ENCODE measurements at places on chromosomes 1 and 21.

- no peak for DNase-seq
Observed at GRCh38 chr1:245823408-245824147, 668.8 kb downstream of the KIF26B start.

GRCh38 chr1:30675761-30676160 lies 47.6 kb downstream of the MATN1 start:
- DNase-seq = no peak

DNA sequence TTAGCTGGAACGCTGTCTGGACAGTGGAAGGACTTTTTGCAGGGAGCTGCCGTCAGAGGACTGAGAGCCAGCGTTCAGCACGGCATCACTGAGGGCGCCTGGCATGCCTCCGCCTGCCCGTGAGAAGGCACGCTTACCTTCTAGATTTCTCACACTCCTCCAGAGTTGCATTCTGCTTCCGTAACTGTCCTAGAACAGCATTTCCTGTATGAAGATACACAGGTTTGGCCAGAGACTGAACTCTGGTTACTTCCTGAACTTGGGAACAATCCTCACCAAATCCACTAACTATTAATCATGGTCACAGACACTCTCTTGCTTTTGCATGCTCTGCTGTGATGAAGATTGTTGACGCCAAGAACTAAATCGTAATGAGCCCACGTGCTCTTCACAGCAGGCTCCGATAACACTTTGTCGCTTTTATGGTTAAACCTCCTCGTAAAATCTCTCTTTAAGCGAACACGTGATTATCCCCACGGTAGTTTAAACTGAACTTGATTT lies 93.5 kb downstream of the KIF26B start:
- DNase-seq = no peak

DNA sequence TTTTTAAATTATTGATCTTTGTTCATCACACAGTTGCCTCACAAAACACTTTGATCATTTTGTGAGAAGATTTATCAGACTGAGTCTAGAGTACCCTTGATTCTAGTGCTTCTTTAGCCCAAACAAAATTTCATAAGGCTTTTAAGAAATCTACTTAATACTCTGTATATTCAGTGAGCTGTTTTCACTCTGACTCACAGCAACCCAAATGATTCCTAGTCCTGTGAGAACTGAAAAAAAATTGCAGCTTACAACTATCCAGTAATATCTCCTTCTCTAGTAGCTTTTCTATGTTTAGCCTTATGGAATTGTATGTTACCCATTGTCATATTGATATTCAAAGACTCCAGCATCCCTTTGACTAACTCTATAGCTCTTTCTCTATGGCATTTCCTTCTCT lies 915.6 kb downstream of the AMY1C start:
- no peak for DNase-seq

GRCh38 chr1:100441146-100441545 lies 88.8 kb downstream of the CDC14A start:
- no peak for DNase-seq

- DNase-seq = peak; percentile 78
Observed at GRCh38 chr1:9069326-9070100, at the start of gene SLC2A5. Gene SLC2A5 (minus strand): TSS chr1:9069635. CDS start chr1:9069536, 99 bp downstream.

DNA sequence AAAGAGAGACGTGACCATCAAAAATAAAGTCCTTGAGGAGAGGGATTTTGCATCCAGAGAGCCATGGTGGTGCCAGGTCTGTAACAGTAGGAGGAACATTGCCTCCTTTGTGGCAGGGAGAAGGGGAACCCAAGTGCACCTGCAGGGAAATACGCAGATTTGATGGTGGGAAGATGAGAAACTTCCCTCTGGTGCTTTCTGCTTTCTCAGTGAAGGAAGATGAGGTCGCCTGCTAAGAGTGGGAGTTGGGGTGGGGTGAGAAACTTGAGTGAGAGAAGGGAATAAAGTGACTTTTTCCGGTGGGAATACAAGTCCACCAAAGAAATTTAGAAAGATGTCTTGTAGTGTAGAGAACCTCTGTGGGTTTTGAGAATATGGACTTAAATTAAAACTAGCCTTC lies 9.1 kb downstream of the PLA2G4A start:
- DNase-seq = peak; percentile 5

DNA sequence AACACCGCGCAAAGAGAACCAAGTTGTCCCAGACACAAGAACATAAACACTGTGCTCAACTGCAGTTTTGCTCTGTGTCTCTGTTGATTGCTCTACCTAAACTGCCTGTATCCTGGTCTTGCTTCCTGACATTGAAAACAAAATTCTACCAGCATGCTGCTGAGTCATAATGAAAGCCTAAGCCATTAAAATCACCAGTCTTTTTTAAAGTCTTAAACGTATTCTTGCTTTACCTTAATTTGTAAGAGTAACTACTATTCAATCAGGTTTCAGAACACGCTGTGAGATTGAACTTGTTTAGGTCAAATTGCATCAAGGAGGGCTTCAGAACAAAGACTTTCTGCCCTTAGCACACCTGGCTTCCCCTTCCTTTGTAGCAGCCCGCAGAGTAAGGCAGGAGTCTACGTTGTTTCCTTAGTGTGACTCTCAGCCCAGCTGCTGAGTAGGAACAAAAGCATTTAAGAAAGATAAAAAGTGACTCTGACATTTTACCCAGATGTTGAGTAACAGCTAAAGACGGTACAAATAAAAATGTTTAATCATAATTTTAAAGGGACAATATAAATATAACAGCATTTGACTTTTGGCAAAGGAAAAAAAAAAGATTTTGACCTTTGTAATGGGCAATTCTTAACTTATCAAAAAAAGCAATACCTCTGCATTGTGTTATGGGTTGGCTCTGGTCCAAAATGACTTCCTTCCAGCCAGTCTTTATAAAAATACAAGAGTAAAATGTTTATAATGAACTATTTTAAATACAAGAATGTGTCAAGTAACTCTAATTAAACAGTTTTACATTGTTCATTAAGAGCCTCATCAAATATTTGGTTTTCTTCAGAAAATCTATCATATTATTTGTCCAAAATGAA lies 186.9 kb upstream of the ADGRL4 start:
- no peak for DNase-seq

DNA sequence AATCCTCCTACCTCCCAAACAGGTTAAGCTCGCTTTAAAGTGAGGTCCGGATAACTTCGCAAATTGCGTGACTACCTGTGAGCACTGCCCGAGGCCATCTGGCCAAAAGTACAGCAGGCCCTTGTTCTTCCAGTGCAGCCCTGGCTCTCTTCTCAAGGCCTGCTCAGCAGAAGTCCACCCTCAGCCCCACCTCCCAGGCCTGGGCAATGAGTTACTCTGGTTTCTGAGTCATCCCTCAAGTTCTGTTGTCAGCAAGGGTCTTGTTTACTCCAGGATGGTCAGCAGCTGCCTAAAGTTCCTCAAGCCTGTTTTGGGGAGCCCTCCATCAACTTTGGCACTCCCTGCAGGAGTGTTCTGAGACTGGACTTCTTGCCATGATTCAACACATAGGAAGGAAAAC lies 101.7 kb downstream of the BCAR3 start:
- no peak for DNase-seq

- DNase-seq = no peak
Observed at GRCh38 chr1:70887936-70888335, 159.7 kb downstream of the PTGER3 start.

- no peak for DNase-seq
Observed at GRCh38 chr1:232943679-232944252, 6.6 kb upstream of the NTPCR start.

- no peak for DNase-seq
Observed at GRCh38 chr1:238789916-238790667, 596.3 kb upstream of the CHRM3 start.

GRCh38 chr21:46515109-46515508 lies 56.4 kb downstream of the DIP2A start:
- DNase-seq = no peak

DNA sequence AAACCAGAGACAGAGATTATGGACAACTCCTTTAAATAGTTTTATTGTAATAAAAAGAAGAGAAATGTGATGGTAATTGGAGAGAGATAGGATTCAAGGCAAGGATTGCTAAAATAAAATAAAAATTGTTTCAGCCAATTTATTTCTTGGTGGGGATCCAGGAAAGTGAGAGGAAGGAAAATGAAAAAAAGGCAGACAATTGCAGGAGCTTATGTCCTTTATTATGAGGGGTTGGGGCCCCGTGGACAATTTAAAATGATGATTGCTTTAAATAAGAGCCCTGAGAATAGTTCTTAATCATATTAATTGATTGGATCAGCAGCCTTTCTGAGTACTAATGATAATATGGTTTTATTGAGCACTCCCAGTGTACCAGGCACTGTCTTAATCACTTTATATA lies 40.2 kb downstream of the RGS2 start:
- DNase-seq = no peak

- no peak for DNase-seq
Observed at GRCh38 chr1:118692143-118692542, 296.0 kb downstream of the TBX15 start.

- DNase-seq = no peak
Observed at GRCh38 chr21:26719750-26720149, 125.5 kb downstream of the ADAMTS1 start.

- no peak for DNase-seq
Observed at GRCh38 chr1:64829411-64830029, 84.6 kb downstream of the RAVER2 start.

All from CD14-positive monocyte (primary cell).